Ecto neural progenitor cell (in vitro differentiated cells): ENCODE measurements at places on chromosomes 2 and 18.
A peak's percentile ranks its signal among the peaks of the same experiment; 100 is the strongest.

DNA sequence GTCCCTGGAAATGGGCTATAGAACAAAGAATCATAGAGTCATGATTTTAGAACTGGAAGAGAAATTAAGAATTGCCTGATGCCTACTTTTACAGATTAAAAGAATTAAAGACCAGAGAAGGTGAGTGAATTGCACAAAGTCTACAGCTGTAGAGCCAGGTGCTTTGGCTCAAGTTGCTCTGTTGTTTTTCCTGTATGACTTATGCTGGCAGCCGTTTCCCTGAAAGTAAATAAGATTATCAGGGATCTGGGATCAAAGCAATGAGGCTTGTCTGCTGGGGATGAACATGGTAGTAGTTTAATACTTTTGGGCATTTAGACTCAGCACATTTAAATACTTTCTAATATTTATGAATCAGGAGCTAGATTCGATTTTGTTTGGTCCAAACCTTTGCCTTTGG, 166.9 kb downstream of the PRPF40A start:
- DNase-seq: no peak

GRCh38 chr2:226354434-226354833, 445.2 kb downstream of the IRS1 start:
- DNase-seq: no peak

- no peak for DNase-seq
These were observed 38.8 kb upstream of the CAVIN2 start for GRCh38 chr2:191885650-191886049.

DNA sequence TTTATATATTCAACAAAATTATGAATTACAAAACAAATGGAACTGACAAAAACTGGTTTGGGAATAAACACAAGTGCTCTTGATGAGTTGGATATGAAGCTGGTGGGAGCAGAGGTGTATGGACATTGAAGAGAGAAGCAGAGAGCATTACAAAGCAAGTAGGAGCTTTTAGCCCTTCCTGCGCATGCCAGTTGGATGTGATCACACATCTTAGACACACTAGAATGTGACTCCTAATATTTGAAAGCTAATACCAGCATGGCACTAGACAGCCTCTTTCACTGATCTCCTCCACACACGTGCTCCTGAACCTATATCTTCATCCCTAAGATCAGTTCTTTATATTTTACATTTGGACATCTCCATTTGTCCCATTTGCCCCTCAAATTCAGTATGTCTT, 298.1 kb downstream of the MTX2 start:
- DNase-seq: no peak

DNA sequence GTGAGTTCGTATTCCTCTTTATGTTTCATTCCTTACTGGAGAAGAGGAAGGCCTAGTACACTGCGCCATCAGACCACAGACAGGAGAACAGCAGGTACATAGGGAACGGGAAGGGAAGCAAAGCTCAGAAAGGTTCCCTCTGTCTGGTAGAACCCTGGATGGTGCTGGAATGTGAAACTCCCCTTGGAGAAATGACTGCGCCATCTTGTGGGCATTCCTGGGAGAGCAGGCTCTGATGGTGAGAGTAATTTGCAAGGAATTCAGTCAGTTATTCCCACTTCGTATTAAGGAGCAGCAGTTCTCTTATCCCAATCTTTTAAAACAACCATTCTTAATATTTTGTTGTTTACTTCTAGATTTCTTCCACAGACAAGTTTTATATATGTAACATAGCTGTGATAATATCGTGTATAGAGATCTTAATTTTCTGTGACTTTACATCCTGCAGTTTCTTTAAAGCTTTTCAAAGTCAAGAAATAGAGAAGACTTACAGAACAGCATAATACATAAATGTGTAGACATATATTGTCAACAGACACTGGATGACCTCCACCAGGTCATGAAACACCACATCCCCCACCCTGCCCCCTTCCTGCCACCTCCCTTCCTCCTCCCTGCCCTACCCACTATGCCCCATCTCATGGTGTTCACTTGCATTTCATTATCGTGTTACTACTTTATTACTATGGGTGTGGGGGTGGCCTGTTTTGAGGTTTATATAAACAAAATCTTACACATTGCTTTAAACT, 83.9 kb downstream of the ARHGEF4 start:
- DNase-seq: peak; percentile 81

DNA sequence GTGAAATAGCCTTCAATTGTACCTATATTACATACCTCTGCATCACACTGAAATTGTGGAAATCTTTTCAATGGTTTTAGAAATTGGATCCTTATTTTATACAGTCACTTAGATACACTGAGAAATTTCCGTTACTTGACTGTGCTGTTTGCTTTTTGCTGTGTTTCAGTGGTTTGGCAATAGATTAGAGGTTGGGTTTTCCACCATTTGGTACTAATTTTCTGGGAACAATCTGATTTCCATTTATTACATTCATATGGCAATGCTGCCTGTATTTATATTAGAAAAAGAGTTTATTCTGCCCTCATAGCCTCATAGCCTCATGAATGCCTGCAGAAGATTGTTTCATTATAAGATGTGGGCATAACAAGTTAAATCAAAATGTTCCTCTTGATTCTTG, 285.0 kb downstream of the GULP1 start:
- DNase-seq: no peak

GRCh38 chr2:156320486-156321098, 11.9 kb downstream of the NR4A2 start:
- peak; percentile 60 for DNase-seq

DNA sequence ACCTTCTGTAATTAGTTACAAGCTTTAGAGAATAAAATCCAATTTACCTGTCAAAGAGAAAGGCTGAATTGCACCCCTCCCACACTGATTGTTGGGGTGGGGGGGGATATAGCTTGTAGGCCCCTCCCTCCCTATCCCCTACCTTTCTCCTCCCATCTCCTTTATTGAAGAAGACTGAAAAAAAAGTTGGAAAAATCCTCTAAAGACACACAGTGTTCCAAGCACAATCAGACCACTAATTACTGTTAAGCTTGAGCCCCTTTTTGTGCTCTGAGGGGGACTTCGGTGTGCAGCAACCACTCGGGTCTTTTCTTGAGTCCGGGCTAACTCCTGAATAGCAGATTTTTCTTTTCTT, 43.0 kb upstream of the FZD5 start:
- no peak for DNase-seq

GRCh38 chr2:221415789-221416188, 156.3 kb downstream of the EPHA4 start:
- DNase-seq: no peak

DNA sequence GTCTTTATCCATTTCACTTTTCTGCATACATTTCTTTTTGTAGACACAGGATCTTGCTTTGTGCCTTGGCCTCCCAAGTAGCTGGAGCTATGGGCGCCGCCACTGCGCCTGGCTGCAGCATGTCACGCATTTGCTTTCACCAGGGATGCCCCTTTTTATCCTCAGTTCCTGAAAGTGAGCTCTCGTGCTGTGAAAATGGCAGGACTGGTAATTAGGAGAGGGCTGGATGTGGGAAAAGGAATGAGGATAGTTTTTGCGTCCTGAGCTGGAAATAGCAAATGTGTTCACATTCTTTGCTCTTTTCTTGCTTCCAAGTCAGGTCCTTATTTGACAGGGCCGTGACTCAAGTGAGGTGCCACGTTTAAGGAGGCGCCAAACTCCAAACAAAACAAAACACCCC, 104.6 kb downstream of the LDLRAD4 start:
- no peak for DNase-seq

- peak; percentile 77 for DNase-seq
These were observed 62.1 kb upstream of the ACKR3 start for GRCh38 chr2:236507393-236508085.

GRCh38 chr2:207073801-207074678, 91.7 kb downstream of the KLF7 start:
- no peak for DNase-seq

DNA sequence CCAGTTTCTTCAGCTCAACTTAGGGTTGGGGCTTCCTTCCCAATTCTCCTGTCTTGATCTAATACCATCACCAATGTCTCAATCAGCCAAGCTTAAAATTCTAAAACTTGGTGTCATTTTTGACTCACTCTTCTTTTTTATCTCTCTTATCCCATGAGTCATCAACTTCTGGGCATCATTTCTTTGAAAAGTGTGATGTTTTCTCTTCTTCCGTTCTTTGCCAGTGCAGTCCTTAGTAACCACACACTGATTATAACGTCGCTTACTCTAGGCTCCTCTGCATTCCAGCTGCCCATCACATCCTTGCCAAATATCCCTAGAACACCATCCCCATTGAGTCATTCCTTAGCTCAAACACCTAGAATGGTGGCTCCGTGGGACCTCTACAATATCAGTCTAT, 27.4 kb upstream of the MRO start:
- no peak for DNase-seq

GRCh38 chr2:191113761-191114160, 37.0 kb downstream of the STAT4 start:
- DNase-seq: no peak

DNA sequence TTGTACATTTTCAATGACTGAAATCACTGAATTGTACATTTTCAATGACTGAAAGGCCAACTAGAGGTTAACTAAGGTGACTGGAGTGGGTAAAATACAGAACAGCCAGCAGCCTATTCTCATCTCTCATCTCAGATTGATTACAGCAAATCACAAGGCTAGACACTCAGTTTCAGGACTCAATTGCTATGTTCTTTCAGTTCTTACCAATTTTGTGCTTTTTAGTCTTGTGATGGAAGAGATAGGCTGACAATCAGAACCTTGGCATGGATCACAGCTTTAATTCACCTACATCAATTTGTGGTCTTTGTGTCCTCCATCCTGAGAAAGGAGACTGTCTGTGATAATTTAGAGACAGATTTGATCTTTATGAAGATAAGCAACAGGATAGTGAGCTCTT, 124.7 kb downstream of the GULP1 start:
- DNase-seq: no peak

DNA sequence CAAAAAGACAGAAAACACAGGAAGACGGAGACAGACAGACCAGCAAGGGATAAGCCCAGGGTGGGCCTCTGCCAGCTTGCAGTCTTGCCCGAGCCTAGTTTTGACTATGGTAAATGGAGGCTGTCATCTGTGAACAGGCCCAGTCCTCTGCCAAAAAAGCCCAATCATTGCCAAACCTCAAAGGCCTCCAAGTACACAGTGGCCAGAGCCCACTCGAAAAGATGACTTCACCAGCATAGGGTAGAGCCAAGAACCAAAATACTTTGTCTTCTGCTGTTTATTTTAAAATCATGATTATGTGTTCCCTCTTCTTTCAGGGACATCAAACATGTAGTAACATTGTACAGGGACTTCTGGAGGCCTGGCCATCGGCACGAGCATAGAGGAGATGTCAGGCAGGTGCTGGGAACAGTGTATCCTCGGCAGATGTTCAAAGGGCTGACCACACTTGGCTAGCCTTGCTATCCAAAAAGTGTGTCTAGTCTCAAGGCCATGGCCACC, 66.0 kb downstream of the TTC32 start:
- peak; percentile 31 for DNase-seq

DNA sequence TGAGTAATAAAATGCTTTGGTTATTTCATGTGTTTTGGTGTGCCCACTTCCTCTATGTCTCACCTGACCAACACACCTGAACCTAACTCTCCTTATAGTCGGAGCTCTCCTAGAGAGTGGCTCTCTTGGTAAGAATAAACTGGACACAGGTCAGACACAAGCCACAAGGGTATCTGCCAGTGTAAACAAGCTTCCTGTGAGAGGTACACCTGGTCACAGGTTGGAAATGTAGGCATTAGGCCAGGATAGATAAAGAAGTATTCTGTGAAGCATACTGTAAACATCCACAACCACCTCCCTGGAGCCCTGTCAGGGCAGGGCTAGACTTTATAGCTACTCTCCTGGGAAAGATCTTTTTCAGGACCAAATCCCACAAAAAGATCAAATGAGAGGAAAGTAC, 69.4 kb downstream of the ZDBF2 start:
- no peak for DNase-seq
